Smooth muscle cell of trachea (primary cell): ENCODE measurements at places on chromosomes 4 and X. TPM values are rescaled to one million over a fixed set of nuclear protein-coding genes. Genes with fewer than 3 reads are reported as not detected.

ANAPC10 gene
- total RNA-seq, result 24.0 and 28.1 TPM in 2 replicates

HGFAC gene
- total RNA-seq, result 0.66 TPM in 1 of 2 replicates, not detected in the other

CXCL3 gene
- total RNA-seq, result 1.5 and 10.6 TPM in 2 replicates

MGAT4D gene
- total RNA-seq, result under 0.01 TPM in 1 of 2 replicates, not detected in the other

RNF175 gene
- under 0.01 and 0.50 TPM in 2 replicates for total RNA-seq

NONO gene
- 350 and 455 TPM in 2 replicates for total RNA-seq

HMGN5 gene
- 0.17 and 1.6 TPM in 2 replicates for total RNA-seq

PDCL2 gene
- total RNA-seq, result not detected in 2 replicates

CT83 gene
- total RNA-seq, result not detected in 2 replicates

CTAG1B gene
- total RNA-seq, result not detected in 2 replicates

SLC4A4 gene
- total RNA-seq, result 16.0 and 22.1 TPM in 2 replicates

FUNDC2 gene
- 28.9 and 51.1 TPM in 2 replicates for total RNA-seq

S100P gene
- not detected in 2 replicates for total RNA-seq

XAGE1A gene
- not detected in 2 replicates for total RNA-seq

MAB21L2 gene
- total RNA-seq, result 0.29 and 0.66 TPM in 2 replicates

GAGE12E gene
- not detected in 2 replicates for total RNA-seq

F9 gene
- total RNA-seq, result under 0.01 TPM in 1 of 2 replicates, not detected in the other

FGD1 gene
- 8.9 and 9.3 TPM in 2 replicates for total RNA-seq

RAB9B gene
- total RNA-seq, result 0.66 and 0.73 TPM in 2 replicates

PCDH19 gene
- total RNA-seq, result under 0.01 TPM in 2 replicates

SSX1 gene
- total RNA-seq, result not detected in 2 replicates

JCHAIN gene
- total RNA-seq, result 3.6 and 5.8 TPM in 2 replicates
